Globus pallidus (tissue), 1 donor: ENCODE measurements at places on chromosomes 4 and X.
A peak's percentile ranks its signal among the peaks of the same experiment; 100 is the strongest.

GRCh38 chrX:17818726-17819125, 42.4 kb downstream of the RAI2 start:
- no peak for DNase-seq

GRCh38 chr4:3390288-3390811, 51.4 kb upstream of the HGFAC start:
- DNase-seq: no peak

DNA sequence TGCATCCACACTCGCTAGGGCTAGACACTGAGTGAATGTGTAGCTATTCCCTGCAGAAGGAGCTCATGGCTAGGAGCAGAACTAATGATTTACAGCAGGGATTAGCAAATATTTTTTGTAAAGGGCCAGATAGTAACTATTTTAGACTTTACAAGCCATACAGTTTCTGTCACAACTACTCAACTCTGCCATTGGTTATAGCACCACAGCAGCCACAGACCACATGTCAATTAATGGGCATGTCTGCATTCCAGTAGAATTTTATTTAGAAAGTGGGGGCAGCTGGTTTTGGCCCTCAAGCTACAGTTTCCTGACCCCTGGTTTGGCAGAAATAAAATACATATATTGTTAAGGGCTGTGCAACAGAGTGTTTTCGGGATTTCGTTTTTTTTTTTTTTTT, 192.6 kb downstream of the FRMPD4 start:
- no peak for DNase-seq

DNA sequence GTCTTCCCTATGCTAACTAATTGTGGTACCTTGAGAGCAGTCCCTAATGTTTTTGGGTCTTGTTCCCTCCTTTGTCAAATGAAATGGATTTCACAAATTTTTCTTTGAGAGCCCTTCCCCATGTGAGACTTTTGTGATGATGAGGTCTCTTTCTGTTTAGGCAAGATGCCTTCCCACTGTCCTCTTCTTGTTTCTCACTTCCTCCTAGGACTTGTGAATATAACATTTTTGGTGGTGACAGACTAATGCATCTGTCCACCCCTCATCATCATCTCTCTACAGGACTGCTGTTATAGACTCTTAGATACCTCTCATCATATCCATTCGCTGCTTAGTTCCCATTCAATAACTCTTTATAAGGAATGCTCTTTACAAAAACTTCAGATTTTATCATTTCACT, 8.7 kb upstream of the ANK2 start:
- DNase-seq: no peak

GRCh38 chrX:134512566-134512965, 52.6 kb downstream of the HPRT1 start:
- no peak for DNase-seq

DNA sequence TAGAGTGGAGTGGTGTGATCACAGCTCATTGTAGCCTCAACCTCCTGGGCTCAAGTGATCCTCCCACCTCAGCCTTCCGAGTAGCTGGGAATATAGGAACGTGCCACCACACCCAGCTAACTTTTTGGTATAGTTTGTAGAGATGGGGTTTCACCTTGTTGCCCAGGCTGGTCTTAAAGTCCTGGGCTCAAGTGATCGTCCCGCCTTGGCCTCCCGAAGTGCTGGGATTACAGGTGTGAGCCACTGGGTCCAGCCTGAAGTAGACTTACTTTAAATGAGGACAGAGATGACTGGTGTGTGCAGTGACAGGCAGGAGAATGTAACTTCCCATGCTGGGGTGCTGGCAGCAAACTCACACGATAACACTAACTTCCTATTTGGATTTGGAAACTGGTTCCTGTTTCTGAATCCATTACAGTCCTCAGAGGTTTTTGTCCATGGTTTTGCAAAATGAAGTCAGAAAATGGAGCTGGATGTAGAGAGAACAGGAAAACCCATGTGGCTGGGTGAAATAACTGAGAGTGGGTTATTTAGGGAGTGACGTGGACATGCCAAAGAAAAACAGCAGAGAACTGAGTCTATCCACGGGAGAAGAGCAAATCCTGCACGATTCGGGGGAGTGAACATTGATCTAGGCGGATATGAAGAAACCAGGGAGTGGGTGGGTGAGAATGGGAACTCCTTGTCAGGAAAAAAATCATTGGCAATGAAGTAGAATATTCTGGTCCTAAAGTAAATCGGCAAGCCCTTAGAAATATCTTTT, 95.6 kb downstream of the GATB start:
- no peak for DNase-seq

- peak; percentile 54 for DNase-seq
Measured at GRCh38 chr4:16227462-16227868, 1.2 kb upstream of the TAPT1 start.

- DNase-seq: no peak
Measured at GRCh38 chr4:31328932-31329331, 608.8 kb downstream of the PCDH7 start.

GRCh38 chrX:12979026-12979607, 4.2 kb downstream of the TMSB4X start:
- DNase-seq: no peak

GRCh38 chr4:181517491-181517890, 725.7 kb upstream of the TENM3 start:
- no peak for DNase-seq
